Activated T-cell treated with anti-CD3 and anti-CD28 coated beads, Interleukin-2, amount 50 U/mL, for 48 hours (primary cell): ENCODE measurements at places on chromosomes 13 and 19.

GRCh38 chr19:56350416-56351045, 35.9 kb upstream of the ZSCAN5A start:
- DNase-seq: peak; percentile 56

DNA sequence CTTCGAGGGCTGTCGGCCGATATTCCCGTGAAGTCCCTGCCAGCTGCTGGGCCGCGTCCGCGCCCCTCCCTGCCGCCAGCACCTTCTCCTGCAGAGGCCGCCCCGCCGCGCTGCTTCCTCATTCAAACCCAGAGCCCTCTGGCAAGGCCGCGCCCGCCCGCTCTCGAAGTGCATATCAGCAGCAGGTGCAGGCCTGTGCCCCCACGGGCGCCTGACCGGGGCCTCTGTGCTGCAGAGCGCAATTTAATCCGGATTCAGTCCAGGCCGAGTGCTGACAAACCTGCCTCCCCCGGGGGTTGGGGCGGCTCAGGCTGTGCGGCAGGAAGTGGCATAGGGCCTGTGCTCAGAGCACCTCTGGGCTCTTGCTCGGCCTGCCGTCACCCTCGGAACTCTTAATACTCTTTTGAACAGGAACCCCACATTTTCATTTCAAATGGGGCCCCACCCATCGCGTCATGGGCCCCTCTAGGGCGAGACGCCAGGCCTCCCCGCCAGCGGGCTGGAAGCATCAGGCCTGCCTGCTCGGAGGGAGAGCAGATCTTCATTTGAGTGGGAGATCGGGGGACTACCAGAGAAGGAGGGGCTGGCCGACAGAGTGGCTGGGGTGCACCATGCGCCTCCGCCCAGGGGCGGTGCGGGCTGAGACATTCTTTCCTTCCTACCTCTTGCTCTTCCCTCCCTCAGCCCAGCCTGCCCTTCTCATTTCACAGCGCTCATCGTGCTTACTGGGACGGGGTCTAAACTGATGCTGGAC, 125.7 kb downstream of the TNFRSF19 start:
- DNase-seq: peak; percentile 74

- no peak for DNase-seq
These were observed 18.0 kb upstream of the RBM26 start for GRCh38 chr13:79423801-79424642.

DNA sequence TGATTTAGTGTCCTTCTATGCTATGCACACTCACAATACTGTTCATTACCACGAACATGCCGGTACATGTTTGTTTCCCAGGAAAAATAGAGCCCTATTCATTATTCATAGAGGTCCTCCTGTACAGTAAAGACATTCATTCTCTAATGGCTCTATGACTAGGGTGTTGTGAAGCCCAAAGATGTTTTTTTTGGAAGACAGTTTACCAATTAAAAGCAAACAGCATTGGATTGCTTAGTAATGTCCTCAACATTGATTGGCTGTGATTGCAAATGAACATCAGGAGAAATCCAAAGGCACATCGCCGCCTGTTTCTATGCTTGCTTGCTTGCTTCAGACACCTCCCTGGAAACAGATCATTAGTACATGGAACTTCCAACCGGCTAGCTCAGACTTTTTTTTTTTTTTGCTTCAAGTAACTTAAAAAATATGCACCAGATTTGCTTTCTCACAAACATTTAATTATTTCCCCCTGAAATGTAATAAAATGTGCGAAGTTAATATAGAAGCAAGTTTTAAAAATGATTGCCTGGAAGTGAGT, 8.8 kb upstream of the GPC6 start:
- no peak for DNase-seq

- peak; percentile 95 for DNase-seq
These were observed 91.6 kb downstream of the GNG7 start for GRCh38 chr19:2610637-2611482.

GRCh38 chr19:17249887-17250548, 4.3 kb upstream of the NR2F6 start:
- no peak for DNase-seq

DNA sequence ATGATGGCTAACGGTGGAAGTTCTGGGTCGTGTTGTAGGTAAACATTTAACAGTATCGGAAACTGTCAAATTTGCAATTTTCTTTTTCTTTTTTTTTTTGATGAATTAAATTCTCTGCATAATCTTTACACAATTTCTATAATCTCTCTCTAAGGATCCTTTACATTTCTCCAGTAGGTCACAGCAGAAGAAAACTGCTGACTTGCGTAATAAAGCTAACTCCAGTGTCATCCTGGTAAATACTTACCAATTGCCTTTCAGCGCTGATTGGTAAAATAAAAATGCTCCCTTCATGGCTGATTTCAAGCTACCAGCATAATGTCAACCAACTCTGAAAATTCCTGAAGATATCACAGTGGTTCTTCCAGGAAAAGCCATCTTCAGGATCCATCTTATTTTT, 510.5 kb upstream of the ATXN8OS start:
- DNase-seq: no peak

DNA sequence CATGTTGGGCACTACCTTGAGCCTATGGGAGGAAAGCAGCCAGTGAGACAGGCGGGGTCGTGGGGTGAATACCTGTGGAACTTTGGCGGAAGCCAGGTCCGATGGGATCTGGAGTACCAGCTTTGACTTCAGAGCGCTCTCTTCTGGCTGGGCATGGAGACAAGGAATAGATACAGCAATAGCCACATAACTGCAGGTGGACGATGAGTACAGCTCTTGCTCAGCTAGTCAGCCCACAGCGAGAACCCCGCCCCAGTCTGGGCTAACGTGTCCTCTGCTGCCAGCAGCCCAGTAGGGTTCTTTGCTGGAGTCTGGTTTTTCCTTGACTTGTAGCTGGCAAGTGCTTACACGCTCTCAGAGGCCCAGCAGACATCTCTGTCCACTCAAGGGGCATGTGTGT, 83.4 kb downstream of the SIPA1L3 start:
- no peak for DNase-seq

DNA sequence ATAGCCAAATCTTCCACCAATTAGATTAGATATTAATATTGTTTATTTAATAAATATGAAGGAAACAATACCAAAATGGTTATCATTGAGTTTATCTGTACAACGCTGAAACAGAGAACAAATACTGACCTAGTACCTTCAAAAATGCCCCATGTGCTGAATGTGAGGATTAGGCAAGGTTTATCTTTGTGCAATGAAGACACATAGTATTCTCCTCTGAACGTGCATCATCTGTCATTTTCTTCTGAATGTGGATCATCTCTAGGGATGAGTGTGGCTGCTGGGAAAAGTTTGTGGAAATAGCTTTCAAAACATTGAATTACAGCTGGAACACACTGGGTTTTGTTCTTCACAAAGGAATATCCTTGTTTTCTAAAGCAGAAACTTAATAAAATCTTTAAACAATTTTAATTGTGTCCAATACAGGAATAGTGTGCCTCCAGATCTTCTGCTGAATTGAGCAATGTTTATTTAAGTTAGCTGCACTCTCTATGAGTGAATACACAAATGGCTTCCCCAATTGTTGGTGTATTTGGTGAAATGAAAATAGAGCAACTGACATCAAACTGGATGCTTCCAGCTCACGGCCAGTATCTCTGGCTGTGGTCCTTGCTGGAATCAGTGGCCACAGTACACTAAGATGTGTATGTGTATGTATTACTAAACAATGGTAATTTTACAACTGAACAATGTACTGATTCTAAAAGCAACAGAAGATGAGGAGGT, 6.7 kb downstream of the COL4A1 start:
- DNase-seq: no peak

DNA sequence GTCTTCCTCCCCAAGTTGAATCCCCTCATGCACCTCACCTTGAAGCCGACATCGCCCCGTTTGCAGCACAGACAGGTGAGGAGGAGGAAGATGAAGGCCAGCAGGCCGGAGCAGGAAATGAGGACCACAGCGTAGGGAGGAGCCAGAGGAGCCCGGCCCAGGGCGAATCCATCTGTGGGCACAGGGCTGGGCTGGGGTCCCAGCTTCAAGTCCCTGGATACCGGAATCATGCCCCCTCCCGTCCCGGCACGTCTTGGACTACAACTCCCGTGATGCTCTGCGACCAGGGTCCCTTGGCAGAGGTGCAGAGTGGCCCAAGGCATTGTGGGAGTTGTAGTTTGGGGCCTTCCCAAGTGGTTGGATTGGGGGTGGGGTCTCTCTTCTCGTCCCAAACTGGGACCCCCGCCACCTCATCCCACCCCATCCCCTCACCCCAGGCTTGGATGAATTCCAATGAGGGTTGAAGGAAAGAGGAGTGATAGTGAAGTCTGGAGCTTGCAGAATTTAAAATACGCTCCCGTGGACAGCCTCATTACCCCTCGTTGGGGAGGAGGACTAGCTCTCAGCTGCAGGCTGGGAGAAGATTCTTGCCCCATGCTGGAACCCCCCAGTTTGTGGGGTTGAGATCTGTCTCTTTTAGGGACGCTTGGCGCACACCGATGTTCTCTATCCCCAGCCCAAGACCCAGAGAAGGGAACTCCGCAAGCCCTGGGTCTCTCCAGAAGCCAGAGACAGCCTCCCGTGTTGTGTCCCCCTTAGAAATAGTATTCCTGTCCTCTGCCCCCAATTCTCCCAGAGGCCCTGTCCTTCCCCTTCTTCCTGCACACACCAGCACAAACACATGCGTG, 990 bp downstream of the LMTK3 start:
- DNase-seq: peak; percentile 87

- no peak for DNase-seq
These were observed 1796.5 kb upstream of the MIR17HG start for GRCh38 chr13:89550938-89551337.

GRCh38 chr13:30526612-30527495, 61.1 kb upstream of the HMGB1 start:
- no peak for DNase-seq

DNA sequence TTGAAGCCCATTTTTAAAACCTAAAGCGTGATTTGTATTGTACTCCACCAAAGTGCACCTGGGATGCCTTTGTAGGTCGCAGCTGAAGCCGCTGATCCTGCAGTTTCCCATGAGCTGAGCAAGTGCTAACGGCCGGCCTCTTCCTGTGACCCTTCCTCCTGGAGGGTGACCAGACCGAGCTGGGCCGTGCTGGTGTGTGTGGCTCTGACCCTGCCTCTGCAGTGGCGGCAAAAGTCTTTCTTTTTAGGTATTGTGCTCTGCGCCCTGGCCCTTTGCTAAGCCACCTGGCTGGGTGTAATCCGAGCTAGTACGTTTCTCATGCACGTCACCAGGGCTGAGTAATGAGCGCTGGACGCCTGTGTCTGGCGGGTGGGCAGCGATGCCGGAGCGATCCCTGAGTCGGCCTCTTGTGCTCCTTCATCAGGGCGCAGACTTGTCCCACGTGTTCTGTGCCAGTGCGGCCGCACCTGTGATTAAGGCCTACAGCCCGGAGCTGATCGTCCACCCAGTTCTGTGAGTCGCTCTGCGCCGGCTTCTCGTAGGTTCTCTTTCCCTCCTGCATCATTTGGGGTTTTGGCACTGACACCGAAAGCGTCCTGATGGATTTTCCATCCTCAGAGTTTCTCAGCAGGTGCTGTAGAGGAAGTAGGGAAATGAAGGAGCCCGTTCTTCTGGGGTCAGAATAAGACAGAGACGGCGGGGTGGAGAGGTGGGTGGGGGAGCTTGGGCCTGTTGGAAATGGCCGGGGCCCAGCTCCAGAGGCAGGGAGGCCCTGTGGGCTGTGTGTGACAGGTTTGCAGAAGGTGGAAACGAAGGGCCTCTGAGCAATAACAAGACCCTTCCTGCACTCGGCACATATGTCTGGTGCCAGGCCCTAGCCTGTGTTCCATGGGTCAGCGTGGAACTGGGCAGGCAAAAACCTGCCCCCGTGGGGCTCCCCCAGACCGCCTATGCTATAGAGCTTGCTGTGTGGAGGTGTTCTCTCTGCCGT, 9.7 kb downstream of the NAXD start:
- DNase-seq: no peak

DNA sequence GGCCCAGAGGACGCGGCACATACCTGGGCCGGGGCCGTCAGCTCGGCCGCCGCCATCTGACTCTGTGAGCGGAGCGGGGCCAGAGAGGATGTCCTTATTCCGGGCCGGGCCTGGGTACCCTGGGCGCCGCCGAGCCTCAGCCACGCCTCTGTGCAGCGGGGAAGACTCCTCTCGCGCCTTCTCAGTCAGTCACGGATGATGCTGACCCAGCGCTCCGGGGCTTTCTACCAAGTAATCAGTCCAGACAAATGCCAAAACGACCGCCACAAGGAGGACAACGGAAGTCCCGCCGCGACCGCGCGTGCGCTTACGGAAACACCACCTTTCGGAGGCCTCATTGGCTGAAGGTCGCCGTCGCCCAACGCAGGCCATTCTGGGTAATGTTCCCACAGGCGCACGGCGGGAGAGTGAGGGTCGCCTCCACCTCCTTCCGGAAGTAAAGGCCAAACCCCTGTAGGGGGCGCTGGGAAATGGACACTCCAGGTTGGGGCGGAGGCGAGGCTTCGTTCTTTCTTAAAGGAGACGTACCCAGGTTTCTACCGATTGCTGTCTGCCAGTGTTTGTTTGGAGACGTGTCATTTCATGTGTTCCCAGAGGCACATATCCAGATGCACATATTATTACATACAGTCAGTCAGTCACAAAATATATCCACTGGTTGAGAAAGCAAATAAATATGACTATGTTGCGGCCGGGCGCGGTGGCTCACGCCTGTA, at the start of gene ZNF256:
Gene ZNF256 (minus strand): TSS at position 288 of the 716 bp plus-strand sequence. CDS start 232 bp downstream, at position 56.
- DNase-seq: peak; percentile 94

DNA sequence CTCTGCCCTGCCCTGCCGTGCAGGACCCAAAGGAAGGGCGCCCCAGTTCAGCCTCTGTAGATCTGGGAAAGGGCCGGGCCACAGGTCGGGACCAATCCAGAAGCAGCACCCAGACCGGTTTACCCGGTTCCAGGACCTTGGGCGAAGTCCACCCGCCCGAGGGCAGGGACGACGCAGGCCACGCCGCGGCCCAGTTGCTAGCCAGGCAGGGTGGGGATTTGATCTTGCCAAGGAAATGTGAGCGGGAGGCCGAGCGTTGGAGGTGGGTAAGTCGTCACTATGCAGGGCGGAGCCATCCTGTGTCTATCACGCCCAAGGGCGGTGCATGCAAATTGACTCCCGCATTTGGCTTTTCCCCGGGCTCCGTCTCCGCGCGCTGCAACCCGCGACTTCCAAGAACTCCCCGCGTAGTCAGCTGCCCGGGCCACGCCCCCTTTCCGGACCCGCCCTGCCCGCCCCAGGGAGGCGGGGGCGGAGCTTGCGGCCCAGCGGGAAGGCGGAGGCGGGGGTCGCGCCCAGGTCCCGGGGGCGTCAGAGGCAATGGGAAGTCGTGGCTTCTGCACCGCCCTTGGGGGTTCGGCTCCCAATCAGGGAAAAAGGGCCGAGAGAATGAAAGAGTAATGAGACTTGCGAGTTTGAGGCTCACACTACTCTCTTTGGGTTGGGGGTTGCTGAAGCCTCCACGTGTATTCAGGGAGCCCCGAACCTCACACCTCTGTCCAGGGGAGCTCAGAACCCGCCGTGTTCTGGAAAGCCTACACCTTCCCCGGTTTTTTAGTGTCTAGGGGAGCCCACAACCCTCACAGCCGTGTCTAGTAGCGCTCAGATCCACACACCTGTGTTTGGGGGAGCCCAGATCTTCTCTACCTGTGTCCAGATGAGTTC, 12.8 kb downstream of the IER2 start:
- DNase-seq: peak; percentile 95
